Hypothalamus (tissue), 51 donors: ENCODE measurements at places on chromosomes 16 and 17.

DNA sequence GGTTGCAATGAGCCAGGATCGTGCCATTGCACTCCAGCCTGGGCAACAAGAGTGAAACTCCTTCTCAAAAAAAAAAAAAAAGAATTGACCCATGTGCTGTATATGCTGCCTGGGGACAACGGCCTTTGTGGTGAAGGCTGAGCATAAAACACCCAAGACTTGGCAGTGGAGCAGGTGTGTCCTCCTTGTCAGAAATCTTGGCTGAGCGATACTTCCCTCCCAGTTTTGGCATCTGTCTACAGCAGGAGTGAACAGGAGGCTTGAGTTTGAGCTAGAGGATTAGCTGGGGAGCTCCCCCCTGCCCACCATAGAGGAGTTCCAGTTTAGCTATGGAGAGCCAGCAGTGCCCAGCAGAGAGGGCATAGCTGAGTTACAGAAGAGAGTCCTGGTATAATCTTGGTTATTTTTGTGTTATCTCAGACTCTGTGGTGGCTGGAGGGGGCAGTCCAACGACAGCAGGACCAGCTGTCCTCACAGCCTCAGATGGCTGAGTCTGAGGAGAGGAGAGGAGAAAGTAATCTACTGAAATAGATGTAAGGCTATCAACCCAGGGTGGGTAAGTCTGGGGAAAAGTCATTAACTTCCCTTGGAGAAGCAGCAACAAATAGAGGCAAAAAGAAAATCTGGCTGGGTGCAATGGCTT lies 18.4 kb downstream of the SP2 start:
- DNase-seq: no peak

GRCh38 chr16:16001596-16002255 lies 52.3 kb downstream of the ABCC1 start:
- no peak for DNase-seq

- no peak for DNase-seq
These were observed 210.0 kb downstream of the TMEM114 start for GRCh38 chr16:8380311-8380710.

DNA sequence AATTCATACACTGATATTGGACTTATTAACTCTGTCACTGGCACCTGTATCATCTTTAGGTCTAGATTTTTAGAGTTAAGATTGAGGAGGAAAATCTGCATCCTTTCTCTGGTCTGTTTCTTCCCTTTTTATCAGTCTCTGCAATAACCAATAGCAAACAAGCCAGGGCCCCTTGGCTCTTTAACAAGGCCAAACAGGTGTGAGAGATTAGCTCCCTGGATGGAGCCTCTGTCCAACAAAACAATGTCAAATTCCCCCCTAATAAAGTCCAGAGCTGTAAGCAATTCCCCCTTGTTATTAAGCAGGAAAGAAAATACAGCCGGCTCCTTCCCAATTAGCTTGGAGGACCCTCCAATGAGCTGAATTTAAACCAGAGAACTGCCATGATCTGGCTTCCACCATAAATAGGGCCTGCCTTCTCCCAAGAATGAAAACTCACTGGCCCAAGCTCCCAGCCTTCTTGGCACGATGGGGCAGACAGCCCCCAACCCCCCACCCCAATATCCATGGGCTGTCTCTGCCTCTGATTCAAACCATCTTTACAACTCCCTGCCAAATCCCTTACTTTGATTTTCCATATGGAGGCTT lies 56.1 kb upstream of the SOX9 start:
- no peak for DNase-seq

GRCh38 chr16:53058441-53058840 lies 3.6 kb downstream of the CHD9 start:
- no peak for DNase-seq
